Stimulated activated CD4-positive, alpha-beta T cell treated with anti-CD3 and anti-CD28 coated beads, TNF-alpha, amount 100 ng/mL, for 24 hours (primary cell): ENCODE measurements at places on chromosomes 7 and 10.

DNA sequence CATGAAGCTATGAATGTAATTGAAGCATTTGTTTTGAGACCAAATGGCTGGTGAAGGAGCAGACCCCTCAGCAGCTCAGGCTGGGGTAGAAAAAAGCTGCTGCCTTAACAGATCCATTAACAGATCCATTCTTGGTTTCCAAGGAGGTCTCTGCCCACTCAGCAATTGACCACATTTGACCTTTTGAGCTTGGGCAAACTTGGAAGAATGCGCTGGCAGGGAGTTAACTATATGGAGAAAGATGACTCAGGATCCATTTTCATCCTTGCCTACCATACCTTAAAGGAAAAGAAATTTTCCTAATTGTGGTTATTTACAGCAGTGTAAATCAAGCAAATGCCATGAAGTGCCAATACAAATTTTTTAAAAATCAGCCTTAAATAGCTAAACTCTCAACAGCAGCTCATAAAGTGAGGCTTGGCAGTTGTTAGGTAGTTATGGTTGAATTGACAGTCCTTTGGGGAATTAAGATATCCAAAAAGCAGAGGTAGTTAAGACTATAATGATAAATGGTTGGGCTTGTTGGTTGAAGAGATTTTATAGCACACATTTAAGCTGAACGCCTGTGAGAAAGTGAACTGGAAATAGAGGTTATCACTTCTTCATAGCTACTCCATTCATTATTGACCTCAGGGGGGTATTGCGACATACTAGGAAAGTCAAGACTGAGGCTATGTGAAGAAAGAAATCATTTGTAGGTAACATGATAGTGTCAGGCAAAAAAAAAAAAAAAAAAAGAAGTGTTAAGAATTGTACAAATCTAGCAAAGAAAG lies 83.9 kb downstream of the MKX start:
- DNase-seq, result no peak

DNA sequence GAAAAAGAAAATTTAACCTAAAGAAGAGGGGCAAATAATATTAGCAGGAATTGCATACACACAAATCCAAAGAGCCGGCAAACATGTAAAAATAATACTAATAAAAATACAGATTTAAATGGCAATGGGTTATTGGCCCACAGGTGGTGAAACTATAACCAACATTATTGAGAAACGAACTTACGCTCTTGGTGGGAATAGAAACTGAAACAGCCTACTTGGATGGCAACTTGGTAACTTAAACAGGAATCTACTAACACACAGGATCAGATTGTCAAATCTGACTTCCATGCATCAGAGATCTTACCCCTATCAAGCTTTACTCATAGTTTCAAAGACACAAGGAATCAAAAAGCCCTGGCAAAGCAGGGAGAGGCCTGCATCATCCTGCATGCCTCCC lies 66.5 kb downstream of the ANLN start:
- DNase-seq, result no peak

GRCh38 chr7:44470135-44470479 lies 20.4 kb downstream of the NUDCD3 start:
- no peak for DNase-seq

DNA sequence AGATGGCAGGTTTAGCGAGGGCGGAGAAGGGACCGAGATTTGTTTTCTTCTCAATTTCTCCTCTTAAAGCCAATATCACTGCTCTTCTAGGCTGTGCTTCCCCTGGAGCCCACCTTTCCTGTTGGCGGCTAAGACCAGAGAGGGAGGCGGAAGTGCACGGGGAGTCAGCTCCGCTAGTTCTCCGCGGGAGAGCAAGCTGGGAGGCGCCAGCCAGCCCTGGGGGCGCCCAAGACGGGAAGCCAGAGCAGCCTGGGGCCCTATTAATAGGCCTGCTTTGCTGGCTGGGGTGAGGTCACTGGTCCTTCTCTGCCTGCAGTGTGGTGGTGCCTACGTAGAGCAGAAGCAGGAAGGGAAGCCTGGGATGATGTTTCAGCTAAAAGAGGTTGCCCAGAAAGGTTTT lies 61.6 kb downstream of the LSM5 start:
- DNase-seq, result no peak

DNA sequence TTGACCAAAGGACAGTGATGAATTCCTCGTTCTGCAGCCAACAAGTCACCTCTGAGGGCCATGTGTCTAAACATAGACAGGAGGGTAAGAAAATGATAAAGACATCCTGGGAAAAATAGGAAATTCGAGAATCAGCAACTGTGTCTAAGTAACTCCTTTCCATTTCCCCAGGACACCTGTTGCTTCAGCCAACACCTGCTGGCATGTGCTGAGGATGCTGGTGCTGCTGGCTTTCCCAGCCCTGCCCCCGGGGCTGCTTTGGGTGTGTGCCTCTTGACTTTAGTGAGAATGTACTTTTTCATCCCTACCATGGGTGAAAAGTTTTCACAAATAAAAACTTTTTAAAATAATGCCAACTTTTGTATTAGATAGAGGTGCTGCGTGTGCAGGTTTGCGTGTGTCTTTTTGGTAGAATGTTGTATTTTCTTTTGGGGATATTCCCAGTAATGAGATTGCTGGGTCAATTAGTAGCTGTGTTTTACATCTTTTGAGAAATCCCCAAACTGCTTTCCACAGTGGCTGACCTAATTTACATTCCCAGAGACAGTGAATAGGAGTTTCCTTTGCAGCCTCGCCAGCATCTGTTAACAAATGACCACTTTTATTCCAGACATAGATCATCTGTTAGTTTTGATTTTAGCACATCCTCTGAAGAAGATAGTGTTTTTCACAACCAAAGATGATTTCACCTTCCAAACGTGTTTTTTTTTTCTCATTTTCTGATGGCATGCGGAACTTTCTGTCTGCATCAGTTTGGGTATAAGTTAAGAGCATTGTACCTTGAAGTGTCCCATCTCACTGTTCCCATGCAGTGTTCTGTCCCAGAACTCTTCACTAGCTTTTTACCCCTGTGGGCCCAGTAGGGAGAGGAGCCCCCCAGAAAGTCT lies 104.2 kb upstream of the ACBD5 start:
- DNase-seq, result no peak
